ENCODE measurements at places on chromosomes 3 and 15.

- ATAC-seq = no peak
Measured at GRCh38 chr15:79933231-79933630, 36.4 kb upstream of the MTHFS start.

- no peak for ATAC-seq
Measured at GRCh38 chr15:87906444-87906843, 350.1 kb downstream of the NTRK3 start.

DNA sequence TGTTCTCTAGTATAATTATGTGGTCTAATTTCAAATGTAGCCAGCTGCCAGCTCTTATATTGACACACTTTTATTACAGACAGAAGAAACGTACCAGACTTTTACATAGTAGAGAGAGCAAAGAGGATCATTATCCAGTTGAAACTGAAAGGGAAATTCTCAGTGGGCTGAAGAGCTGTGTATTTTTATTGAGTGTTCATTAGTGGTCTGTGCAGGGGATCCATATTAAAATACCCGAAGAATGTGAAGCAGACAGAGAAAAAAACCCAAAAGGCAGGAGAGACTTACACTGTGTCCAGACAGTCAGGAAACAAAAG, 41.3 kb downstream of the MYRIP start:
- no peak for ATAC-seq

DNA sequence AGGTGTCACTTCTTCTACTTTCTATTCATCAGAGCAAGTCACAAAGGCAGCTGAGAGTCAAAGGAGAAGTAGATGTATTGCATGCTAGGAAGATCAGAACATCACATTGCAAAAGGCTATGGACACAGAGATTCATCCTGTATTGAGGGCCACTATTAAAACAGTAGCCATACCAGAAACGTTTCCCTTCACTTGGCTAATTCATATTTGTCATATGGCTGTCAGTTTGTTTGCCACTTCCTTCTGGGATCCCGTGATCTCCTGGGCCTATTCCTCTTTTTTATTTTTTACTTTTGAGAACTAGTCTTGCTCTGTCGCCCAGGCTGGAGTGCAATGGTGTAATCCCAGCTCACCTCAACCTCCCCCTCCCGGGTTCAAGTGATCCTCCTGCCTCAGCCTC, 184.0 kb upstream of the SATB1 start:
- no peak for ATAC-seq

GRCh38 chr15:66763186-66764071, 61.4 kb downstream of the SMAD6 start:
- no peak for ATAC-seq

DNA sequence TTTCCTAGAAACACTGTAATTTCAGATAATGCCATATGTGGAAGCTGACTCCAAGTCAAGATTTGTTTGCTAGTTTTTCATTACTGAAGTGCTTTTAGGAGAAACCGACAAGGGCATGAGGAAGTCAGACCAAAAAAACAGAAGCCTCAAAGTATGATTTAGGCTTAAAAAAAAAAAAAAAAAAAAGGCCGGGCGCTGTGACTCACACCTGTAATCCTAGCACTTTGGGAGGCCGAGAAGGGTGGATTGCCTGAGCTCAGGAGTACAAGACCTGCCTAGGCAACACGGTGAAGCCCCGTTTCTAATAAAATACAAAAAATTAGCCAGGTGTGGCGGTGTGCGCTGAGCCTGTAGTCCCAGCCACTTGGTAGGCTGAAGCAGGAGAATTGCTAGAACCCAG, 11.6 kb downstream of the RPL15 start:
- ATAC-seq = no peak

GRCh38 chr3:9402410-9403228, 5.2 kb downstream of the SETD5 start:
- no peak for ATAC-seq

GRCh38 chr3:46368569-46368968, 2.2 kb upstream of the CCR5 start:
- peak; percentile 30 for ATAC-seq

GRCh38 chr3:188217011-188217463, 63.1 kb downstream of the LPP start:
- no peak for ATAC-seq

- ATAC-seq = no peak
Measured at GRCh38 chr15:90141646-90142045, 39.4 kb upstream of the IDH2 start.

DNA sequence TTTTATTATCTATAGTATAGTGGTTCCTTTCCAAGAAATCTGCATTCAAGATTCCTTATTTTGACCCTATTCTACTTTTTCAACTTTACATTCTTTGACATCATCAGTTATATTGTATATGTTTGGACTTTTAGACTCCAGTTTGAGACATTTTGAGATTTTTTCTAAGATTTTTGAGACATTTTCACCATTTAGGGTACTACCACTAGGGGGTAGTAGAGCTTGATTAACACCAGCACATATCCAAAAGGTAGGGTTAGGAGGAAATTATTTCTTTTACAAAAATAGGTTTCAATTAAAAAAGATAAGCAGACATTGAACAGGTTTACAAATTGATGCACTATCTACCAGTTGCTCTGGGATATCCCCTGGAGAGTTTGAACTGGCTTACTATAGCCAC, 262.5 kb downstream of the SCAPER start:
- no peak for ATAC-seq

- ATAC-seq = no peak
Measured at GRCh38 chr3:23062582-23062981, 140.5 kb upstream of the UBE2E2 start.

DNA sequence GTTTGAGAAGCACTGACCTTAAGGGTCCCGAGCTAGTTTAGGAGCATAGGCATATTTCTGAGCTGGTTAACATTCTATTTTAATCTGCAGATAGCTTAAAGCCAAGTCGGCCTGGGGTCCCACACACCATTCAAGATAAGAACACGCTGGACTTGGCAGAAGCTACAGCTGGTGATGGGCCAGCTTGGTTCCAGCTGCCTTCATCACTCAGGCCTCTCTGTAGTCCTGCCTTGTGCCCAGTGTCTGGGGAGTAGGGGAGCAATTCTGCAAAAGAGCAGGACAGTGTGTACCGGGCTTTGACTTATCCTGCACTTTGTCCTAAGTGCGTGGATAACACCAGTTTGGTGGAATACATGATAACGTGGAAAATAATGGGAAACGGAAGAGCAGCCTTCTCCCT, 164.5 kb downstream of the MEGF11 start:
- no peak for ATAC-seq

DNA sequence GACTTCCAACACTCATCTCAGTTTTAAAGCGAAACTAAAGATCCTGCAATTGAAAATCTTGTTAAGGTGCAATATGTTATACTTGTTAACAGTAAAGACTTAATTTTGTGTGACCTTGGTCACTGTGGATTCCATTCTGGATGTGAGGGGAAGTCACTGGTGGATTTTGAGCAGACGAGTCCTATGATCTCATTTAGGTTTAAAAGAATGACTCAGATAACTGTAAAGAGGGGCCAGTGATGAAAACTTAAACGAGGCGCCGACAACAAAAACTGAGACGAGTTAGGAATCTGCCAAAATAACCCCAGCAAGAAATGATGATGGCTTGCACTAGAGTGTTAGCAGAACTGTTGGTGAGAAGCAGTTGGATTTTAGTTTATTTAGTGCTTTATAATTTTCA, 56.5 kb downstream of the LRRC28 start:
- ATAC-seq = no peak

DNA sequence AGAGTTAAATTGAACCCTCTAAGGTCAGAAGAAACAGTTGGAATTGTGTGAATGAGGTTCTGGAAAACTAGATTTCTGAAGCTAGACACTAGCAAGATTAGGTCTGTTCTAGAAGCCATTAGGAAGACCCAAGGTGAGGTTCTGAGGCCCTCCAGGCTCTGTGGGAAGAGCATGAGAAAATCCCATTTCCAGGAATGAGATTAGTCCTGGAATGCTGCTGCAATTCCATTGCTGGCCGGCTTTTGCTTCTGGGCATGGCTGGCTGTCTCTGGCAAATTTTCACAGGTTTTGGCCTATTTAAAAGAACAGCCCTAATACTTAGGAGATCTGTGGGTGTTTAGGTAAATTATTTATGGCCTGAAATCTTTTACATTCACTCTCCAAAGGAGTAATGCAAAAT, 26.9 kb upstream of the PYDC2 start:
- no peak for ATAC-seq

- no peak for ATAC-seq
Measured at GRCh38 chr3:81339040-81339845, 422.2 kb downstream of the GBE1 start.

- ATAC-seq = no peak
Measured at GRCh38 chr3:16366581-16366980, 101.6 kb downstream of the OXNAD1 start.

DNA sequence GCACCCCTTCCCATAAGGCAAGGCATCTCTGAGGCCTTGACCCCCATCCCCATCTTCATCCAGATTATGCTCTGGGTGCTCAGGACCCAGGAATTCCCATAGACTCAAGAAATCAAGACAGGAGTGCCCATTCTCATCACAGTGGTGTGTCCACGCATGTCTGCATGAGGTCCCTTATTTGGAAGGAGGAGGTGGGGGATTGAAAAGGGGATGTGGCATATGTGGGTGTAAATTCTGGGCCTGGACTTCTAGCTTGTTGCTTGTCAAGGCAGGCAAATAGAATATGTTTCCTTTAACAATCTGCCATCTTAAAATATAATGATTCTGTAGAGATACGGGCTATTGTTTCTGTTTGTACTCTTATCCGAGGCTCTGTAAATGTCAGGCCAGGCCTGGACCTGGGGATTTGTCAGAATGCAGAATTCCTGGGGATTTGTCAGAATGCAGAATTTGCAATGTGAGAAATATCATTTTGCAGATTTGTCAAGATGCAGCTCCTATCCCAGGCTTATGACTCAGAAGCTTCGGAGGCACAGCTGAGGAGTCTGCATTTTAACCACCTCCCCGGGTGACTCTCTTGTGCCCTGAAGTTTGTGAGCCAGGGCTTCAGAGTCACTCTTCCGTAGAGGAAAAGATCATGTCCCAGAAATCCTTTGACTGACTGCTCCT, 157.8 kb downstream of the SV2B start:
- no peak for ATAC-seq

GRCh38 chr3:136979684-136980083, 21.9 kb downstream of the IL20RB start:
- no peak for ATAC-seq

GRCh38 chr3:181709537-181710279, 2.0 kb upstream of the SOX2 start:
- ATAC-seq = no peak

DNA sequence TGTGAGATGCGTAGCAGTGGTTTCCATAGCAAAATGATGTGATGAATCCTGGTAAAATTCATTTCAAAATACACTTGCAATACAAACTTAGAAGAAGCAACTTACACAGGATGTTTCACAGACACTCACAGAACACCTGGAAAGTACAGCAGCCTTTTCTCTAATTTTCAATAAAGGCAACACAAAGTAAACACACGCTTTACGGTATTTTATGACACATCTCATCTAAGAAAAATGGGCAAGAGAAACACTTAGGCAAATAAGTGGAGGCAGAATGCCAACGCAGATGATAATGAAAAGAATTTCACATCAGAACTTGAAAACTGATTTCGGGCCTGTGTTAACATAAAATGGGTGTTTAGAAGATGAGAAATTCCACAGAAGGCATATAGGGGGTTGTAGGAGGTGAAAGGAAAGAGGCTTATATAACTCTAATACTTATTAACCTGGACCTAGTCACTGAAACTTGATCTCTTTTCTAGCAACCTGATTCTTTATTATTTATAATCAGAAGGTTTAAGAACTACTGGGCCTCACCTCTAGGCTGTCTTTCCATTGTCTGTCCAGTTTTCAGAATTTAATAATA, 25.6 kb upstream of the MAP3K13 start:
- no peak for ATAC-seq

GRCh38 chr15:68498076-68498475, 66.1 kb upstream of the ITGA11 start:
- ATAC-seq = no peak

GRCh38 chr3:57112206-57112605, 51.7 kb downstream of the SPATA12 start:
- ATAC-seq = no peak

- ATAC-seq = no peak
Measured at GRCh38 chr3:61030469-61031035, 220.7 kb downstream of the FHIT start.

DNA sequence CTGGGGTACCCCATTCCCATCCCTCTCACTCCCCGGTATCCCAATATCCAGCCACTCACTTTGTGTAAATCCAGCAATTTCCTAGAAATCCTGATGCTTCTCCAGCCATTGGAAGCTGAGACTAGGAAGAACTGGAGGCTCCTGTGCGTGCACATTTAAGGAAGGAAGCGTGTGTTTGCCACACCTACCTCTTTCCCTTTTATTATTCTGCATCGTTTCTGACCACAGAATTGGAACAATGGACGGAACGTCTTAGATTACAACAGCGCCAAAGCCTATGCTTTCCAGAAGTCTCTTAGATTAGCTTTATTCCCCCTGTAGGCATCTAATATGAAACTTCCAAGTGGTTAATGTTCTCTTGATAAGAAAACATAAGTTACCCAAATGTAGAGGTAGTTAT, 234.8 kb upstream of the TRIM42 start:
- no peak for ATAC-seq

- no peak for ATAC-seq
Measured at GRCh38 chr3:107285197-107285596, 92.0 kb upstream of the CCDC54 start.

GRCh38 chr15:62561059-62561519, 396.0 kb upstream of the C2CD4B start:
- no peak for ATAC-seq

GRCh38 chr3:52218937-52219650, 6.4 kb downstream of the TLR9 start:
- no peak for ATAC-seq

DNA sequence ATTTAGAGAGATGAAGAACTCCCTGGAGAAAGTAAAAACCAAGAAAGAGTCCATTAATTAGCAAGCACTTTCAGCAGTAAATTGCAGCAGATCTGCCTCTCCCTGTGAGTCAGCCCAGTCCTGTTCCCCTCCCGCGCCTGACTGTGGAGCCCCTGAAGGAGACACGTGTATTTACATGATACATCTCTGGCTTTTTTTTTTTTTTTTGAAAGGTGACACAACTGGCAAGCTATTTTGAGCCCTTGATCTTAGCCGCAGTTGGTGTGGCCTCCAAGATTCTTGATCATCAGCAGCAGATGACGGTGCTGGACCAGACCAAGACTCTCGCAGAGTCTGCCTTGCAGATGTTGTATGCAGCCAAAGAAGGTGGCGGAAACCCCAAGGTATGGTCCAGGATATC, 271.8 kb upstream of the TPM1 start:
- no peak for ATAC-seq

GRCh38 chr3:124201786-124202185, 209.9 kb upstream of the ROPN1 start:
- ATAC-seq = no peak

- ATAC-seq = no peak
Measured at GRCh38 chr3:86793786-86794185, 197.2 kb downstream of the VGLL3 start.

DNA sequence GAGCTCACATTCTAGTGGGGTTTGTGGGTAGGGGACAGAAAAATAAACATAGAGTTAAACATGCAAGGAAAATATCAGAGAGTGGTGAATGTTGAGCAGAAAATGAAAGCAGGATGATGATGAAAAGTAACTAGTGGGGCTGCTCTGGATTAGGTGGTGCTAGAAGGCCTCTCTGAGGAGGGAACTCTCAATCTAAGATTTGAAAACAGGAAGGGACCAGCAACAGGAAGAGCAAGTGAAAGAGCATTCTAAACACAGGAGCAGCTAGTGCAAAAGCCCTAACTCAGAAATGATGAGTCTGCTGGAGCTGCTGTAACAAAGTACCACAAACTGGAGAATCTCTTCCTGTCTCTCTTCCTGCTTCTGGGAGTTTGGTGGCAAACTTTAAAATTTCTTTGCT, 468.6 kb upstream of the AGTR1 start:
- ATAC-seq = no peak

- ATAC-seq = no peak
Measured at GRCh38 chr3:184566441-184567414, 5.1 kb downstream of the EPHB3 start.

All from activated CD4-positive, CD25-positive, alpha-beta regulatory T cell treated with anti-CD3 and anti-CD28 coated beads, Interleukin-2, amount 50 U/mL, for 24 hours (primary cell).